ENCODE measurements at places on chromosomes 4 and X. TPM values are rescaled to one million over a fixed set of nuclear protein-coding genes. Genes with fewer than 3 reads are reported as not detected.

DNA sequence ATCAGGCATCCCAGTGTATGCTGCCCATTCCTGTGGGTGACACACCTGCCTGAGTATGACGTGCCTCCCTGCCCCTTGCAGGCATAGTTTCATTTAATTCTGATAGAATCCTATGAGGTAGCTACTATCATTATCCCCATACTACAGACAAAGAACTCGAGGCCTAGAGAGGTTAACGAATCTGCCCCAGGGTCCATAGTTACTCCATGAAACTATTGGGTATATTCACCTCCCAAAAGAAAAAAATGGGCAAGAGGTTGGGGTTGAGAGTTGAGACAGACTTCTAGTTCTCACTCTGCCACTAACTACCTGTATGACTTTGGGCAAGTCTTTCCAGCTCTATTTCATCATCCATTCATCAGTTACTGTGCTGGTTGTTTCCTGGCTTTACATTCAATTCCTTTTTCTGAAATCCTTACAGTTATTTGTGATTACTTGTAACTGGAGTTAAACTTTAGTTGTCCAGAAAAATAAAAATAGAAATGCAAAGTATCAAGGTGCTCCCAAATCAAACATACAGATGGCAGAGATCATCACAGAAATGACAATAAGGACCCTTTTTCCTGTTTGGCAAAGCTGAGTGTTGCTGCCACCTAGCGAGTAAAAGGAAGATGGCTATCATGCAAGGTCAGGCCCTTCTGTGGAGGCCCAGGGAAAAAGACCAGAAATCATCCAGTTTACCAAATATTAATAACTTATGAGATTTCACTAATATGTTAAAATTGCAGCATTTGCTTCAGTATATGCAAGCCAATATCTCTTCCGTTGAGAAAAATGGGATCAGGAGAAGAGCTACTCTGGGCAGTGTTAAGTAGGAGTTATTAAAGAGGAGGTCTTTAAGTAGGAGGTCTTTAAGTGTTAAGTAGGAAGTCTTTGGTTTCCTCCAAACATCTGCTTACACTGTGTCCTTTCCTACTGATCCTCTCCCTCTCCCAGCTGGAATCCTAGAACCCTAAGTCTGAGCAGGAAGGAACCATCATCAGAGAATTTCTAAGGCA lies 17.1 kb upstream of the MAP7D3 start:
- H3K36me3 ChIP-seq, result no peaks in the 10 kb centered on the region
- H3K27me3 ChIP-seq, result no peaks in the 10 kb centered on the region
- H3K4me3 ChIP-seq, result no peak overlapping the region
- no peaks in the 10 kb centered on the region for H3K4me1 ChIP-seq
- H3K27ac ChIP-seq, result no peak overlapping the region

DNA sequence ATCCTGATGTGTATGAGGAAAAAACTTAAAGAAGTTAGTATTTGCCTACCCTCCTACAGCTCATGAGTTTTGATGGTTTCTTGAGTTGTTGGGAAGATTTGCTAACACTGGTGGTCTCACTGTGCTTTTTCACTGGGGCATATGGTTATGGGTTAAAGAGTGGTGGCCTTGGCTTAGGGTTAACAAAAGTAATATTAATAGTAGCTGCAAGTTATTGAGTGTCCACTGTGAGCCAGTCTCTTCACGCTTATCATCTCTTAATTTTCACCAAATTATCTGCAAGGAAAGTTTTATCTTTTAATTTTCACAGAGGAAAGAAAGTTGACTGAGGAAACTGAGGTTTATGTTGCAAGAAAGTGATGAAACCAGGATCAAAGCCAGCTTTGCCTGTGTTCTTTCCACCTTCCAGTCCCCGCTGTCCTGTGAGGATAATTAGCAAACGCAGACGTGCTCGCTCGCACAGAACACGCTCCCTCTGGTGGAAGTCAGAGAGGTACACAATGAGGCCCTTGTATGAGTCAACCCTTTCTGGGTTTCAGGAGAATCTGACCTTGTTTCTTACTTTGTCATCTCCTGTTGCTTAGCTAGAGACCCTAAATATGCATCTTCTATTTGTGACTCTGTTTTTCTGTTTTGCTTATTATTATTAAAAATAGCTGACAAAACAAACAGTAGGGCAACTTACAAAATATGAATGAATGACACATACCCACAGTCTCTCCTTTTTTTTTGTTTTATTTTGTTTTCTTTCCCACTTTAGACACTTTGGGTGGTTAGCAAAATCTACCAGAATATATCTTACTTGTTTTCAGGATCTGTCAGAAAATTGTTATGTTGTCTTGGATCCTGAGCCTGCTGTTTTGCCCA lies 94.3 kb downstream of the DDIT4L start:
- no peak overlapping the region for H3K4me3 ChIP-seq
- H3K36me3 ChIP-seq, result no peaks in the 10 kb centered on the region
- H3K4me1 ChIP-seq, result no peaks in the 10 kb centered on the region
- H3K27me3 ChIP-seq, result no peaks in the 10 kb centered on the region
- H3K27ac ChIP-seq, result no peak overlapping the region

SORBS2 gene
- 289 TPM for total RNA-seq

CCNB3 gene
- not detected for total RNA-seq

PROM1 gene
- total RNA-seq, result 28.9 TPM

DNA sequence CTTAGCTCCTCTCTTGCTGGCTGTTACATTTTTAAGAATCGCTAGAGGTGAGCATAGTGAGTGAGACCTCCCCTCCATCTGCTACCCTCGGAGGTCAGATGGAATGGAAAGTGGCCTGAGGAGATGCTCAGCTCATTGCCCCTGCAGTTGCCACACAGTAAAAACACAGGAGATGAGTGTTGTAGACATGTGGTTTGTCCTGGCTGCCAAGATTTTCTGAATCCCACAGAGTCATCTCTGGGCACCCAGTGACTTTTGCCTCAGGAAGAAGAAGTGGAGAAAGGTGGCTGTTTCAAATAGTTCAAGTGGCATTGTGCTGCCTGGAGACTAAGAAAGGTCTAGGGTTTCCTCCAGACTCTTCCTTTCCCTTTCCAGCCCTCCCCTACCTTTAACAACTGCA lies 271.0 kb downstream of the STK32B start:
- no peaks in the 10 kb centered on the region for H3K4me1 ChIP-seq
- no peak overlapping the region for H3K4me3 ChIP-seq
- no peak for DNase-seq
- no peaks in the 10 kb centered on the region for H3K36me3 ChIP-seq
- H3K27ac ChIP-seq, result no peak overlapping the region

RENBP gene
- 13.1 TPM for total RNA-seq

ARMCX1 gene
- 32.9 TPM for total RNA-seq

- no peak for DNase-seq
- no peaks in the 10 kb centered on the region for H3K4me1 ChIP-seq
- H3K36me3 ChIP-seq, result no peaks in the 10 kb centered on the region
- H3K4me3 ChIP-seq, result no peak overlapping the region
- no peaks in the 10 kb centered on the region for H3K27me3 ChIP-seq
These were observed 162.8 kb downstream of the THOC2 start for GRCh38 chrX:123570011-123570590.

GRCh38 chr4:66034262-66034661 lies 364.0 kb upstream of the EPHA5 start:
- no peaks in the 10 kb centered on the region for H3K4me1 ChIP-seq
- H3K27me3 ChIP-seq, result no peaks in the 10 kb centered on the region
- H3K4me3 ChIP-seq, result no peak overlapping the region
- H3K27ac ChIP-seq, result no peak overlapping the region
- H3K36me3 ChIP-seq, result no peaks in the 10 kb centered on the region

DNA sequence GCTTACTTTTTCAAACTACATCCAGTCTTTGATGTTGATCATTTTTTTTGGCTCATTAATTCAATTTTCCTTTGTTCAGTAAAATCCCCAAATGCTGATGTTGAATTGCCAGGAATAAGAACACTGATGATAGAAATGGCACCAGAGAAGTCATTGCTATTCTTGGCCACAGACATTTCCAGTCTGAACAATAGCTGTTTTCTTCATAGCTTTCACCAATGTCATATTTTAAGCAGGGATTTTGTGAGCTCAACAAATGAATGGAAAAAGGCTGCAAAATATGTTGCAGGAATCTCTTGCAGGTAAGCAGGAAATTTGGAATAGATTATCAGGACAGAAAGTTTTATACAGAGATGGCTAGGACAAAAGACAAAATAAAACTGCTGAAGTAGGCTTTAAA lies 40.5 kb upstream of the GLRB start:
- H3K36me3 ChIP-seq, result no peaks in the 10 kb centered on the region
- no peak overlapping the region for H3K4me3 ChIP-seq
- H3K4me1 ChIP-seq, result no peaks in the 10 kb centered on the region
- DNase-seq, result no peak

GRPR gene
- 0.45 TPM for total RNA-seq

GRCh38 chr4:88957570-88957969 lies 99.4 kb downstream of the FAM13A start:
- no peak overlapping the region for H3K4me3 ChIP-seq
- no peaks in the 10 kb centered on the region for H3K4me1 ChIP-seq
- no peaks in the 10 kb centered on the region for H3K36me3 ChIP-seq
- DNase-seq, result no peak

- no peaks in the 10 kb centered on the region for H3K36me3 ChIP-seq
- no peaks in the 10 kb centered on the region for H3K27me3 ChIP-seq
- H3K27ac ChIP-seq, result no peak overlapping the region
- H3K4me3 ChIP-seq, result no peak overlapping the region
These were observed 21.8 kb downstream of the RPS6KA3 start for GRCh38 chrX:20244931-20245330.

GPRASP3 gene
- 9.1 TPM for total RNA-seq

RAB33A gene
- total RNA-seq, result 0.69 TPM
